ENCODE measurements at places on chromosomes 5 and 9. TPM values are rescaled to one million over a fixed set of nuclear protein-coding genes. Genes with fewer than 3 reads are reported as not detected.
A peak's percentile ranks its signal among the peaks of the same experiment; 100 is the strongest.

GRCh38 chr9:26326563-26326962 lies 566.0 kb downstream of the CAAP1 start:
- peaks cover 41% of the 10 kb centered on the region for H3K27me3 ChIP-seq
- H3K36me3 ChIP-seq: no peaks in the 10 kb centered on the region
- H3K4me3 ChIP-seq: no peak overlapping the region
- H3K27ac ChIP-seq: no peak overlapping the region

DNA sequence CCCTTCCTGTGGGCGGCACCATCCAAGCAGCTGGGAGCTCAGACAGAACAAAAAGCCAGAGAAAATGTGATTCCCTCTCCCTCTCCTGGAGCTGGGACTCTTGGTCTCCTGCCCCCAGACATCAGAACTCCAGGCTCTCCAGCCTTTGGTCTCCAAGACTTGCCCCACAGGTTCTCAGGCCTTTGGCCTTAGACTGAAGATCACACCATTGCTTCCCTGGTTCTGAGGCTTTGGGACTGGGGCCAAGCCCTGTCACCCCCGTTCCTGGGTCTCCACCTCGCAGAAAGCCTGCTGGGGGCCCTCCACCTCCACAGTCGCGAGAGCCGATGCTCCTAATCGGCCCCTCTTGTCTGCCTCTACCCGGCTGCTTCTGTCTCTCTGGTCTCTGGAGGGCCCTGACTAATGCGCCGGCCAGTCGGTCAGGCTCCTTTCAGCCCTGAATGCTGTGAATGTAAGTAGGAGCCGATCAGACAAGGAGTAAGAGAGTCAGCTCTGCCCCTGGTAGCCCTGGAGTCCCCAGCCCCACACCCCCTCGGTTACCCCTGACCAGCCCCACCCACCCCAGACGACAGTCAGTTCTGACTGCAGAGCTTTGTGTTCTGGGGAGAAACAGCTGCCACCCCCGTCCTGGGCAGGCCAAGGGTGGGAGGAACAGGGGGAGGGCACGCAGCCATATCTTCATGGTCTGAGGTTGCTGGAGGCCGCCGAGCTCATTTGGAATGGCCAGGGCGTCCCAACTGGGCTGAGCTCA lies 57.5 kb downstream of the VAV2 start:
- H3K36me3 ChIP-seq: peaks cover 38% of the 10 kb centered on the region
- H3K27ac ChIP-seq: no peak overlapping the region
- DNase-seq: no peak
- no peak overlapping the region for H3K4me3 ChIP-seq
- H3K4me1 ChIP-seq: no peaks in the 10 kb centered on the region

GRCh38 chr5:56175488-56175887 lies 57.6 kb downstream of the ANKRD55 start:
- no peak overlapping the region for H3K27ac ChIP-seq
- H3K27me3 ChIP-seq: no peaks in the 10 kb centered on the region
- H3K4me3 ChIP-seq: no peak overlapping the region

CATSPER3 gene
- total RNA-seq: 0.91 TPM

DNA sequence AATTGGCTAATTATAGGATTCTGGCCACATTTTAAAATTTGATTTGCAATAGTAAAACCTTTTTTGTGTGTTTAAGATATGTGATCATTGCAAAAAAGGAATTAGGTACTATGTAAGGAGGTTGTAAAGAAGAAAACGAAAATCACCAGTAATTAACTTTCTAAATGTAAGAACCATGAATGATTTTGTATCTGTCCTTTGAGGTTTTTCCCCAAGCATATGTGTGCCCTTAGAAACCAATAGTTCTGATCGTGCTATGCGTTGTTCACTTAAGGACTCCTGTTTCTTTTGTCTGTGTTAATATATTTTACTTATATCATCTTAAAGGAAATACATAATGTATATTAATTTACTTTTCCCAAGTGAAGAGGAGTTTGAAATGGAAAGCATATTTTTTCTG lies 410.2 kb downstream of the PSAT1 start:
- DNase-seq: no peak
- no peaks in the 10 kb centered on the region for H3K36me3 ChIP-seq
- peaks cover 6% of the 10 kb centered on the region for H3K4me1 ChIP-seq
- no peak overlapping the region for H3K4me3 ChIP-seq
- H3K27ac ChIP-seq: peak overlapping the region; percentile 30
- no peaks in the 10 kb centered on the region for H3K27me3 ChIP-seq

DNA sequence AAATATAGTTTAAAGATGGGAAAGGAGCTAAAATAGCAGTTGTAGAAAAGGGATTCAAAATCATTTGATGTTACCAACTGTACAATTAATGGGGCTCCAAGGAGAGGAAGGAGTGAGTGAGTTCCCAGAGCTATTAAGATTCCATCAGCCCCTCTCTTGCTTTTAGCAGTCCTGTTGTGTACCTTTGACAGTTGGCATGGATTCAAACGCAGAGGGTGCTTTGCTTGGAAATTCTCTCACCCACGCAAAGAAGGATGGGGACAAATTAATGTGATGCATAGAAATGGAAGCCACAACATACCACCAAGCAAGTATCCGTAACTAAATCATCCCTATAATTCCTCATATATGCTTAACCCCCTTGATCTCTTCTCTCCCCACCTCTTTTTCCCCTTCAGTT lies 461.3 kb downstream of the EBF1 start:
- H3K36me3 ChIP-seq: no peaks in the 10 kb centered on the region
- no peak for DNase-seq
- H3K4me3 ChIP-seq: no peak overlapping the region

- H3K4me3 ChIP-seq: no peak overlapping the region
- DNase-seq: peak; percentile 7
- H3K27me3 ChIP-seq: no peaks in the 10 kb centered on the region
- no peak overlapping the region for H3K27ac ChIP-seq
- peaks cover 26% of the 10 kb centered on the region for H3K36me3 ChIP-seq
Observed at GRCh38 chr5:37424441-37424840, 45.3 kb downstream of the WDR70 start.

GRCh38 chr9:69593756-69594155 lies 78.4 kb downstream of the APBA1 start:
- no peaks in the 10 kb centered on the region for H3K4me1 ChIP-seq
- no peak overlapping the region for H3K27ac ChIP-seq
- H3K27me3 ChIP-seq: peaks cover 55% of the 10 kb centered on the region
- H3K36me3 ChIP-seq: no peaks in the 10 kb centered on the region

RFESD gene
- 5.9 TPM for total RNA-seq

ZFP37 gene
- 3.5 TPM for total RNA-seq

- no peak for DNase-seq
- no peaks in the 10 kb centered on the region for H3K27me3 ChIP-seq
- no peak overlapping the region for H3K4me3 ChIP-seq
- H3K4me1 ChIP-seq: peaks cover 24% of the 10 kb centered on the region
- no peak overlapping the region for H3K27ac ChIP-seq
- H3K36me3 ChIP-seq: peaks cover 36% of the 10 kb centered on the region
Observed at GRCh38 chr5:110751902-110752762, 13.3 kb downstream of the SLC25A46 start.

DNA sequence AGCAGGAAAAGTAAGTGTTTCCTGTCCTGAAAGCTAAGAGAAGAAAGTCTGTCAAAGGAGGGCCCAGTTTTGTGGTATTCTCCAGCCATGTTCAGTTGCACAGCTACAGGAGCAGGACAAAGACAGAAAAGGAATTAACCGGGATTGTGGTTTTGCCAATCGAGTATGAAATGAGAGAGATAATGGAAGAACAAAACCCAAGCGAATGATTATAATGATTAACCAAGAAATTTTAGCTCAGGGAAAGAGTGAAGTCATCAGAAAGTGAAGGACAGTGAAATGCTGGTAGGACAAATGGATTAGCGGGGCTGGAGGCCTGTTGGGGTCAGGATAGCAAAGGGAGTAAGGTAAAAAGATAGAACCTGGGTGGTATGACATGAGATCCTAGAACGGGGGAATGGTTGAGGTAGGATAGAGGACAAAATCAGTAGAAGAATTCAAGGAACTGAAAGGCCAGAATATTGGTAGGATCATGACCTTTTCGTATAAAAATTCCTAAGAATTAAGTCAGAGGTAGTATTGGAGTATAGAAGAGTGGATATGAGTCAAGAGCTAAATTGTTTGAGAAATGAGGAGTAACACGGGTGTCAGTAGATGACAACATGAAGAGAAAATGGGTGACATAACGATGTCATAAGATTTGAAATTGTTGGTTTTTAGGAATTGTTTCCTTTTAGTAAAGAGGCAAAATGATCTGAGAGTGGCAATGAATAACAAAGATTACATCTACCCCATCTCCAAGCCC lies 52.8 kb downstream of the DIAPH1 start:
- H3K27me3 ChIP-seq: no peaks in the 10 kb centered on the region
- DNase-seq: no peak
- H3K4me1 ChIP-seq: peaks cover 24% of the 10 kb centered on the region
- no peak overlapping the region for H3K4me3 ChIP-seq
- peak overlapping the region; percentile 50 for H3K27ac ChIP-seq
- H3K36me3 ChIP-seq: peaks cover 73% of the 10 kb centered on the region

DNA sequence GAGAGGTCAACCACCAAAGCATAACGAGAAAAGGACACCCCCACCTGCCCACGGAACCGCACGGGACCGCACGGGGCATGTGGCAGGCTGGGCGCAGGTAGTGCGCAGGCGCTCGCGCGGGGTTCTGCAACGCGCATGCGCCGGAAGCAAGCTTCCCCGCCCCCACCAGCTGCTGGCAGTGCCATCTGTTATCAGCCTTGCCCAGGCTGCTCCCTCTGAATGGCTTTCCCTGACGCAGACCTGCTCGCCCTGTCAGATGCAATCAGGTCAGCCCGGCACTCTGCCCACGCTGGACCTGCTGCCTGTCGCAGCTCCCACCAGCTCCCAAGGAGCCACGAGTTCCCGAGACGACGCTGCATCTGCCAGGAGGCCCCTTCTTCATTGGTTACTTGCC lies 22.8 kb downstream of the PTCH1 start:
- H3K36me3 ChIP-seq: no peaks in the 10 kb centered on the region
- no peaks in the 10 kb centered on the region for H3K27me3 ChIP-seq
- H3K27ac ChIP-seq: peak overlapping the region; percentile 39
- H3K4me3 ChIP-seq: no peak overlapping the region

DNA sequence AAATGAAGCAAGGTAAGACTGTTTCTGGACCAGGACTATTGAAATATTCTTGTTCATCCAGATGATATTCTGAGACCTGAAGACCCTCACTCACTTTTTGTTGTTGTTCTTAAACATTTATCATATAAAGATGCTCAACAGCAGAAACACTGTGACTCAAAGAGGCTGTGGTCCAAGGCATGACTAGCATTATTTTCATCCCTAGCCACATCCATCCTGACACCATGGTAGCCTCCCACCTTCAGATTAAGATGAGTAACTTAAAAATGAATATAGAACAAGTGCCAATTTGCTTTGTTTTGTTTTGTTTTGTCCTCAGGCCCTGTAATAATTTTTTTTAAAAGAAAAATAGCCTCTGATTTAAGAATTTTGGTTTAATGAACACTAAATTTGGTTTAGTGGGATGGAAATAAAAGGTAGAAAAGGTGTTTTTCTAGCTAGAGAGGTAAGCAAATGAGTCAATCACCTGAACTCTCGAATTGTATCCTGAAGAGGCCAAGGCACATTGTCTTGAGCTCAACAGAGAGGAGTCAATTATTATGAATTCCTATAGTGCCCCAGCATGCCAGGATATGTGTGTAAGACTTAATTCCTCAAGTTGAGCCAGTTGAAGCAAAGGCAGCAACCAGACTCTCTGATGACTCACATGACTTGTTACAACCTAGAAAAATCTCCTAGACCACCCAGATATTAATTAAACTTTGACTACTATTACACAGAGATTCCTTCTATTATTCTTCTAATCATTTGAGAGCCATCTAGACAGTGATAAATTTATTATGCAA lies 380.1 kb upstream of the TUSC1 start:
- no peak overlapping the region for H3K27ac ChIP-seq
- no peaks in the 10 kb centered on the region for H3K4me1 ChIP-seq

THG1L gene
- total RNA-seq: 21.1 TPM

PCDHGB3 gene
- total RNA-seq: 0.56 TPM

DNA sequence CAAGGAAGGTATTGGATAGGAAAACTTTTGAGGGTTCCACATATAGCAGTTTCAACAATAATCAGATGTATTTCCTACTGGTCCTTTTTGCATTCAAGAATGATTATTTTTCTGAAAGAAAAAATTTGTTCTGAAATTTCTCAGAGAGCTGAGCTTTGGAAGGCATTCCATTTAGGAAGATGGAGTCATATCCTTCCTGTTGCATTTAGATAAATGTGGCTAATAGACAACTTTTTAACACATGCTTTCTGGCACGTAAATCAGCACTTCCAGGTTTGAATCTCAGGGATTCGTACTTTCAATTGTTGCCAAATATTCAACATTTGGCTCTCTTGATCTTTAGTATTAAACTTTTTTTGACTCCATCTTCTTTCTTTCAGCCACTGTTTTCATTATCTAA lies 24.8 kb upstream of the TLR4 start:
- H3K27me3 ChIP-seq: no peaks in the 10 kb centered on the region
- no peak overlapping the region for H3K27ac ChIP-seq
- H3K36me3 ChIP-seq: no peaks in the 10 kb centered on the region
- H3K4me1 ChIP-seq: no peaks in the 10 kb centered on the region

DNA sequence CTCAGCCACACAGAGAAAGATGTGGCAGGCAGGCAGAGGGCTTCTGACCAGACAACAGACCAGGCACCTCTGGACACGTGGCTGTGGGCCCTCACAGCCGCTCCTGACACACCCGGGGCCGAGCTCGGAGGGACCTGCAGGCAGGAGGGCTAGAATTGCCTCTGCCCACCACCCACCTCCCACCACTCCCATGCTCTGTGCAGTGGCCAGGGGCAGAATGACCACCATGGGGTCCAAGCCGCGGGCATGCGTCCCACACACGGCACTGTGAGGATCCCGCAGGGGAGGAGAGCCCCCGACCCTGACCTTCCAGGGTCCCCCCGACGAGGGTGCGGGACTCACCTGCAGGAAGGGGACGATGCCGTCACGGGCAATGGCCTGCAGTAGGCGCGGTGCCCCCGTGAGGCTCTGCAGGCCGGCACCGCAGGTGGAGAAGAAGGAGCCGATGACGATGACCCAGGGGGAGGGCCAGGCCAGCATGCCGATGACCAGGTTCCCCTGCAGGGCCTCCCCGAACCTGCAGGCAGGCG lies 34.3 kb downstream of the SLC12A7 start:
- no peaks in the 10 kb centered on the region for H3K4me1 ChIP-seq
- no peaks in the 10 kb centered on the region for H3K27me3 ChIP-seq
- DNase-seq: no peak

CDH9 gene
- not detected for total RNA-seq

GRCh38 chr9:76962732-76963131 lies 56.7 kb upstream of the FOXB2 start:
- H3K27ac ChIP-seq: no peak overlapping the region
- H3K4me3 ChIP-seq: no peak overlapping the region
- no peak for DNase-seq
- H3K36me3 ChIP-seq: no peaks in the 10 kb centered on the region
- H3K4me1 ChIP-seq: no peaks in the 10 kb centered on the region

GRCh38 chr5:180623411-180623834 lies 26.0 kb downstream of the FLT4 start:
- no peak overlapping the region for H3K4me3 ChIP-seq
- no peaks in the 10 kb centered on the region for H3K4me1 ChIP-seq
- H3K27ac ChIP-seq: no peak overlapping the region
- H3K27me3 ChIP-seq: peaks cover 17% of the 10 kb centered on the region

TAF11L5 gene
- total RNA-seq: not detected

DNA sequence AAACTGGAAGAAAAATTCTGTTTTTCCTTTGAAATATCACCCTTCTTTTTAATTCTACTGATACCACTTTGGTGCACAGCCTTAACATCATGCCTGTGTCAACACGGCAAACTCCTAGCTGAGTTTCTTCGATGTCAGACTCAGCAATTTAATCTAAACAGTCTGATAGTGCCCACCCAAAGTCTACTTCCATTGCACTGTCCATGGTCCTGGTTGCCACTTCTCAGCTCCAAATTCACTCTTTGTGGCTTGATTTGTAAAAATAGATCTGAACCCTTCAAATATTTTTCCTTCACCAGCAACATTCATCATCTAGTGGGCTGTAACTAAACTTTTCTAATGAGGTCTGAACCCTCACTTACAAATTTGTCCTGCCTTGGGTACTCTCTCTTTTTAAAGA lies 107.8 kb downstream of the NUDT12 start:
- no peak overlapping the region for H3K4me3 ChIP-seq
- no peak overlapping the region for H3K27ac ChIP-seq
- H3K4me1 ChIP-seq: peaks cover 18% of the 10 kb centered on the region
